CD4-positive, alpha-beta T cell treated with Interleukin-21 for 1 hour (primary cell): ENCODE measurements at places on chromosomes 7 and 10.

DNA sequence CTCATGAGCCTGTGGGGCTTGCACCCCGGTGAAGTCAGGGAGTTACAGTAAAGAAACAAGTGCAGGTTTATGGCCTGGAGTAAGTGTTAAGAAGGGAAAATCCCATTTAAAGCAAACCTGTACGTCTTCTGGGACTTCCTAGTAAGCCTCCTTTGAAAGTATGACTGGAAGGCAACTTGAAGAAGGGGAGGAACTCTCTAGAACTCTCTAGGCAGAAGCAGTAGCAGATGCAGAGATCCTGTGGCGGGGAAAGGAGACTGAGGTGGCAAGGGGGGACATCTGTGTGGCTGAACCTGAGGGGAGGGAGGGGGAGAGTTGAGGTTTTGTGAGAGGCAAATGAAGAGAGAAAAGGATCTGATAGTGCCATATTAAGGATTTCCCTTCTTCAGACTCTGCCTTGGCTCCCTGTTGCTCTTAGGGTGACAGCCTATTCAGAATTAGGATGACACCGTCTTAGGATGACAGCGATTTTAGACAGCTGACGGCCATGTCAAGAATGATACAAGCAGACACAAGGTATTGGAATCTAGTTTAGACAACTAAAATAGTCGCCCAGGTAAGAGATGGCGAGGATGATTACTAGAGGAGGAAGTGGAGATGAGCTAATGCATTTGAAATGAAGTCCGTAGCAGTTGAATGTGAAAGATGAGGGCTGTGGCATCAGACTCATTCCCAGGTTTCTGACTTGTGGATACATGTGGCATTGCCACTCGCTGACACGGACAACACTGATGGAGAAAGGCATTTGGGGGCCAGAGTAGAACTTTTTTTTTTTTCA is 29.0 kb downstream of the CUL1 start:
- DNase-seq: no peak

DNA sequence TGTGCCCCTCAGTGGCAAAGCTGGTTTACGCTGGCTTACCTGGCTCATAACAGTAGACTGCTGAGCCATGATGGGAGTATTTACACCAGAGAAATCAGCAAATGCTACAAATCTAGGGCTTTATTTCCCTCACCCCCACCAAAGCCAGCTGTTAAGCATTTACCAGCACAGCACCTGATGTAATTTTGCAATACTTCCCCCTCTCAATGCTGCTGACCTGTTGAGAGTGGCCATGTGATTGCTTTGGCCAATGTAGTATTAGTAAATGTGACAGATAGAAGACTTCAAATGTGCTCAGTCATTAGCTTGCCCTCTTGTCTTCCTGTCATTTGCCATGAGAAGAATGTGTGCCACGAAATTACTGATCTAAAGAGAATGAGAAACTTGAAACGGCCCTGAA is 46.6 kb downstream of the HERPUD2 start:
- no peak for DNase-seq

GRCh38 chr10:7300384-7300971 is 110.4 kb downstream of the SFMBT2 start:
- no peak for DNase-seq

GRCh38 chr7:17528636-17529035 is 230.2 kb downstream of the AHR start:
- no peak for DNase-seq

DNA sequence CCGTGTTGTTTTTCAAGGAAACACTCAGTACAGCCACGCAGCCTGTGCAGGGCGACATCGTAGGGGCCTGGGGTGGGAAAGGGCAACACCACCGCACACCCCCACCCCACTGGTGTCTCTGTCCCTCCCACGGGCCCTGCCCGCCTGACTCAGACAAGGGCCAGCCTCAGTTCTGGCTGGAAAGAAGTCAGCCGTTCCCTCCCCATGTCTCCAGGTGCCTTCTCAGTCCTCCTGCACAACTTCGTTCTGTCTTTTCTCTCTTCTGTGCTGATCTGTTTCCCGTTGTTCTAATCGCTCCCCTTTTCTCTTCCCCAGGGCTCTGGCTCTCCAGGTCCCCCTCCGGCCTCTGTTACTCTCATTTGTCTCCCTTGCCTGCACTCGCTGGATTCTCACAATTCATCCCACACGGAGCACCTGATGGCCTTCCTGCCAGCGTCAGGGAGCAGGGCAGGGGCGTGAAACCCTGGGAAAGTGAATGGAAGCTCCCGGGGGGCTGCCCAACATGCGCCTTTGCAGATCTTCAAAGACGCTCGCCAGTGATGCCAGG is 97.7 kb downstream of the WDR37 start:
- DNase-seq: no peak
